ENCODE measurements at places on chromosomes 6 and 20.

DNA sequence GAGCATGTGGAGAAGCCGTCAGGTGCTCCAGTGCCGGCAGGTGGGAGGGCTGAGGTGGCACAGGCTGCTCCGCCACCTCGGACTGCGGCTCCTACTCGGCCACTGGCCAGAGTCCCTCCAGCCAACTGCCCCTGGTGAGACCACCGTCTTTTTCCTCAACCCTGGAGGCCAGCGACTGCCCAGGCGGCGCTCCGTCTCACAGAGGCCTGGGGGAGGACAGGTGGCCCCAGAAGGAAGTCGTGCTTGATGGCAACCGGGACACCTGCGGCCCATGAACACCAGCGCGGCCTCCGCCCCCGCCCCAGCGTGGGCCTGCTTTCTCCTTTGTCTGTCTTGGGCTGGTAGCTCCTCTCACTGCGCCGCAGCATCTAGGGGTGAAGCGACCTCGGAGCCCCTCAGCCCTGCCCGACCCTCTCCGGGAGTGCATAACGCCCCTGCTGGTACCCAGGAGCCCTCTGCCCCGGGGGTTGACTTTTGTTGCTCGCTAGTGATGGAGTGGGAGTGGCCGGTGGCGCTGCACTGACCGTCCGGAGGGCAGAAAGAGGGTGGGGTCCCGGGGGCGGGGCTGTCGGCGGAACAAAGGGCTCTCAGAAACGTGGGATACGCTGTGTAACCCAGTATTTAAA is 706 bp upstream of the TUBB2B start:
- DNase-seq: no peak

DNA sequence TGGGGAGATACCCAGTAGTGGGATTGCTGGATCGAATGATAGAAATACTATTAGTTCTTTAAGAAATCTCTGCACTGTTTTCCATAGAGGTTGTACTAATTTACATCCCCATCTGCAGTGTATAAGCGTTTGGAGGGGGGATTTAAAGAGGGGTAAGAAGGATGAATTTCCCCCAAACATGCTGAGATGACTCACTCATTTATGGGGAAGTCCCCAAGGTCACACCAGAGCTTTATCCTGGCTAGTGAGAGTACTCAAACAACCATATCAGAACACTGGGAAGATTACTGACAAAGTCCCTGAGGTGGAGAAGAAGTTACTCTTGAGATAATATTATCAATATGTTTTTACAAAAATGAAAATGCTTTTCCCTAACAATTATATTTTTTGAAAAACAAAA is 44.0 kb downstream of the ROS1 start:
- no peak for DNase-seq

- no peak for DNase-seq
Measured at GRCh38 chr6:72037006-72037405, 150.7 kb downstream of the RIMS1 start.

DNA sequence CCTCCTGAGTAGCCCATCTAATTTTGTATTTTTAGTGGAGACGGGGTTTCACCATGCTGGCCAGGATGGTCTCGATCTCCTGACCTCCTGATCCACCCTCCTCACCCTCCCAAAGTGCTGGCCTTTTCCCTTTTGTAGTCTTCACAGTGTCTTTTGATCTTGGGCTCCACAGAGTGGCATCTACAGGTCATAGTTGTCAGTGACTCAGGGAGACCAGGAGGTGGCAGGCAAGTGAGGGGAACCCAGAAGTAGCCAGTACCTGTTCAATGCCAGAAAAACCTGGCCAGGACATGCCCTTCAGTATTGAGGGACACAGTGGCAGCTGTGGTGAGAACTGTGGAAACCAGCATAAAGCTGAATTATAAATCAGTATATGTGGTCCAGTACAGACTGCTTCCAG is 19.6 kb downstream of the RPP21 start:
- no peak for DNase-seq

DNA sequence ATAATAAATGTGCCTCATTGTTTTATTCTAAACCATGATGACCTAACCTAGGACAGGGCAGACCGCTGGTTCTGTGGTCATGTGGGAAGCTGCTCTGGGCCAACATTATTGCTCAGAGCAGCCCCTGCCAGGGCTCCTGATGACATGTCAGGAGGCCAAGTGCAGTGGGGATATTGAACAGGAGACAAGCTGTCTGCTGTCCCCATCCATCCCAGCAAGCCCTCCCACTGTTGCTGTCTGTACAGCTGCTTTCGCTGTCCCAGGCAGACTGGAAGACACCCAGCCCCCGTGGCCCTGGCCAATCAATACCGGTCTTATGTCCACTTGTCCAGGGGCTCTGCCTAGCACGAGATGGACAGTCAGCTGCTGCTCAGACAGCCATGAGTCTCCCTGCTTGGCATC is 43.2 kb upstream of the FNDC1 start:
- no peak for DNase-seq

- no peak for DNase-seq
Measured at GRCh38 chr6:1144842-1145767, 166.8 kb upstream of the FOXQ1 start.

- no peak for DNase-seq
Measured at GRCh38 chr6:84764332-84765049, at the start of gene TBX18. TBX18 (minus strand) TSS chr6:84764598; CDS start chr6:84764181, 417 bp downstream.

GRCh38 chr6:134447423-134447822 is 129.5 kb upstream of the SGK1 start:
- no peak for DNase-seq

DNA sequence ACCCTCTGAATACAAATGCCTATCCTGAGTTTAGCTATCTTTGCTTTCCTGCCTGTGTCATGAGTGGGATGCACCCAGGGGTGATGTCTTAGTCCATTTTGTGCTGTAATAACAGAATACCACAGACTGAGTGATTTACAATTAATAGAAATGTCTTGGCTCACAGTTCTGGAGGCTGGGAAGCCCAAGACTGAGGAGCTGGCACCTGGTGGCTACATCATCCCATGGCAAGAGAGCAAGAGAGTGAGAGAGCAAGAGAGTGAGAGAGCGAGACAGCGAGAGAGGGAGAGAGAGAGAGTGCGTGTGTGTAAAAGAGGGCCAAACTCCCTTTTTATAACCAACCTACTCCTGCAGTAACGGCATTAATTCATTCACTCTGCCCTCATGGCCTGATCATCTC is 76.8 kb downstream of the PRDM1 start:
- DNase-seq: no peak

- no peak for DNase-seq
Measured at GRCh38 chr20:25014816-25015215, 22.3 kb upstream of the APMAP start.

GRCh38 chr6:34159844-34160243 is 14.0 kb upstream of the GRM4 start:
- DNase-seq: no peak

DNA sequence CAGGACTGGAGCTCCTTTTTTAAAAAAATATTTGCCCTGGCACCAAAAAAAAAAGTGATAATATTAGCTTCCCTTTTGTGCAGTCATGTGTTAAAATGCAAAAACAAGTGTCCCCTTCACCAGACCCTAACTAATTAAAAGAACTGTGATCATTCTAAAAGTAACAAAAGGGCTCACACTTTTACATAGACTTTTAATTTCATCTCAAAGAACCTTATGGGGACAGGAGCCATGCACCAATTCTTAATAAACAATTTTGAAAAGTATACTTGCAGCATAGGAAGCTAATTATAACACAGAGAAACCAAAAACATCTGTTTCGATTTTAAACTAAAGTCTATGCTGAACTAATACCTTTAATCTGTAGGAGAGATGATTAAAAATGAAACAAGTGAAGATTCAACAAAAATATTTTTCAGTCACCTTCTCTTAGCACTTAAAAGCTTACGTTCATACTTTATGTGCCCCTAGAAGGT is 17.3 kb downstream of the STX7 start:
- no peak for DNase-seq

DNA sequence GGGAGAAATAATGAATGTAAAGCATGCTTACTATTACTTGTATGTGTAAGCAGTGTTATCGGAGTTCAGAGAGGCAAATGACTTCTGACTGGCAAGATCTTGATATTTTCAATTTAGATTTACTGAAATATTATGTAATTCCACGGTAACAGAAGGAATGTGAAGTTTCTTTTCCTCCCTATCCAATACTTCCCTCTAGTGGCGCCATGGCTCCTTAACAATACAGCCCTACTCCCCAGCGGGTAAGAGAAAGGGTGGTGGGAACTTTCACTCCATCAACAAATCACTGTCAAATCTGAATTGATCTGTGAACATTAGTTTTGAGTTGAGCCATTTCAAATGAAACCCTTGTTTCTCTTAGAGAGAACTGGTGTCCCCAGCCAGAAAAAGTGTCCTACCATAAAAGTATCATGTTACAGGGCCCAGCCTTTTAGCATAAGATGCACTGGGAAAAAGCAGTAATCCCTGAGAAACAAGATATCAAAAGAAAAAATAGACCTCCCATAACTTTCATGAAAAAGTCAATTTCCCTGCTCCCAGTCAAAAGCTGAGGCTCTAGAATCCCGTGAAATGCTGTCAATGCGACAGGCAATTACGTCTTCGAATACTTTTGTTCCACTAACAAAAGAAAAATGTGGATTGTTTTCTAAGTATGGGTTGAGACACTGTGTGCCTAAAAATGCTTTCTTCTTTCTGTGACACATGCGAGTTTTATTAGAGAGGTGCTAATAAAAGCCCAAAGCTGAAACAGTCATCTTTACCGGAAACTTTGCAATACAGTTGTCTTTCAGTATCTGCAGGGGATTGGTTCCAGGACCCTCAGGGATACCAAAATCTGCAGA is 12.9 kb downstream of the COX7A2 start:
- no peak for DNase-seq

DNA sequence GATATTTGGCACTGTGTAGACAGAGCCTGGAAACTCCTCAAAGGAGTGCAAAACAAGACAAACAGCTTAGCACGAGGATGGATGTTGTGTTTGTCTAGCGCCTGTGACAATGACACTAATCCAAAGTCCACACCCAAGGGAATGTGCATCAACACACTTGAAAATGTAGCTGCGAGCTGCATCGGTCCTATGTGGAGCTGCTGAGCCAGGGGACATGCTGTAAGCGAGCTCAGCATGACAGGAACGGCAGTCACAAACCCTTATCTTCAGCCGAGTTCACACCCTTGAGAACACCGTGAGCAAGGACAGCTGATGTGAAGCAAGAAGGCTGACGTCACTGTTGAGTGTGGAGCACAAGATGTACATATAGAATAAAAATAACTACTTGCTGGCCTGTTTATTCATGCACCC is 684.3 kb downstream of the QKI start:
- DNase-seq: no peak

DNA sequence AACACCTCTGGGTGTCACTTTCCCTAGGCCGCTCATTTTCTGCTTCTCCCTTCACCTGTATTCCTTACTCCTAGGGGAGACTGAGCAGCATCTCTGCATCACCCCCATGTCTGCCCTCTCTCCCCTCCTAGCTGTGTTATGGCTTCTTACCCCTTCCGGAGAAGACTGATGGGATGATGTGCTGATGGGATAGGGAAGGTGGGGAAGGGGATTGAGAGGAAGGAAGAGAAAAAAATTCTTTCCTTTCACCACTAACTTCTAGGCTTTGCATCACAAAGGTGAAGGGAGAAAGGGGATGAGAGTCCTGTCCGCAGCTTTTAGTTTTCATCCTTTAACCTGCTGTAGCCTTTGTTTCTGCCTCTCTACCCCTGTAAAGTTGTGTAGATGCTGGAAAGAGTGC is 26.7 kb downstream of the AKAP7 start:
- no peak for DNase-seq

- DNase-seq: no peak
Measured at GRCh38 chr20:37142708-37143107, 36.4 kb upstream of the RPN2 start.

DNA sequence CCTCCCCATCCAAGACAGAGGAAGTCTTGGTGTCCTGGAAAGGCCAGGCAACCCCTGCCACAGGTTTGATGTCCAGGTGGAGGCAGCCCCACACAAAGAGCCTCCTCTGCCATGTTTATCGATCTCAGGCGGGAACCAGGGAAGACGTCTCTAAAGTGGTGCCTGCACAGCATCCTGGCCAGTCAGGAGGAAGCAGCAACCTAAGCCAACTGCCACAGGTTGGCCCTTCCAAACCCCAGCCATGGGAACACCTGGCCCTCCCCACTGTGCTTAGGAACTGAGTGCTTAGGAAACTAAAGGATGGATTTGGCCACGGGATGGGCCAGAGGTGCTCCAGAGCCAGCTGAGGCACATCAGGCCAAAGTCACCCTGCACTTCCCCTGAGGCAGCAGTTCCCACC is 56.9 kb downstream of the CSE1L start:
- no peak for DNase-seq

DNA sequence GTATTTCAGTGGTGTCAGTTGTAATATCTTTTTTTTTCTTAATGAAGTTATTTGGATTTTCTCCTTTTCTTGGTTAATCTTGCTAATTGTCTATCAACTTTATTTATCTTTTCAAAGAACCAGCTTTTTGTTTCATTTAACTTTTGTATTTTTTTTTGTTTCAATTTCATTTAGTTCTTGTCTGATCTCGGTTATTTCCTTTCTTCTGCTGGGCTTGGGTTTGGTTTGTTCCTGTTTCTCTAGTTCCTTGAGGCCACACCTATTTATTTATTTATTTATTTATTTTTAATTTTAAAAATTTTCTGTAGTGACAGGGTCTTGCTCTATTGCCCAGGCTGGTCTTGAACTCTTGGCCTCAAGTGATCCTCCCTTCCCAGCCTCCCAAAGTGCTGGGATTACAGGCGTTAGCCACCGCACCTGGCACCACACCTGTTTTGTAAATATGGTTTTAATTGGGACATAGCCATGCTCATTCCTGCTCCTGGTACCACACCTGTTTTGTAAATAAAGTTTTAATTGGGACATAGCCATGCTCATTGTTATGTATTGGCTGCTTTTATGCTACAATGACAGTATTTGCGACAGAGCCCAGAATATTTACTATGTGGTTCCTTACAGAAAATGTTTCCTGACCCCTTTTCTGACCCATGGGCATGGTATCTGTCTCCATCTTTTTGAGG is 22.2 kb downstream of the KDM1B start:
- no peak for DNase-seq

GRCh38 chr6:38973178-38974057 is 75.2 kb upstream of the GLP1R start:
- no peak for DNase-seq

DNA sequence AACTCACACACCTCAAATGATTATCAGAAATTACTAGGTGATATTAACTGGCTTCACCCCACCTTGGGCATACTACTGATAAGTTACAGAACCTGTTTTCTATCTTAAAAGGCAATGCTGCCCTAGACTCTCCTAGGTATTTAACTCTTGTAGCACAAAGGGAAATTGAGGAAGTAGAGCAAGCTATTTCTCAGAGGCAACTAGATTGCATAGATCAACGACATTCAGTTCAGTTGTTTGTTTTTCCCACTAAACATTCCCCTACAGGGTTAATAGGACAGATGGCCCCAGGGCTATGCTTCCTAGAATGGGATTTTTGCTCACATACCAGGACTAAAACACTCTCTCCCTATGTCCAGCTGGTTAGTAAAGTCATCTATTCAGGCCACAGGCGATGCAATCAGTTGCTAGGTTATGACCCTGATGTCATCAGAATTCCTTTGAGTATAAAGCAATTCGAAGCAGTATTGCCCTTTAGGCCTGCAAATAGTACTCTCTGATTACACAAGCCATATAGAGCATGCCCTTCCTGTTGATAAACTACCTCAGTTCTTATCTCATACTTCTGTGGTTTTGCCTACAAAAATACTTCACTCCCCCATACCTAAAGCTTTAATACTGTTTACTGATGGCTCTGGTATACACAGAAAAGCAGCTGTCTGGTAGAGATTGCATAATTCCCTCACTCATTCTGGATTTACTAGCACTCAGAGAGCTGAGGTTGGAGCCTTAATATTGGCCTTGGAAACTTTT is 67.4 kb upstream of the ASCC3 start:
- DNase-seq: no peak
